Right hindlimb (tissue), 1 donor: ENCODE measurements at places on chromosomes 11 and 22.
A peak's percentile ranks its signal among the peaks of the same experiment; 100 is the strongest.

GRCh38 chr11:17672469-17672868 is 46.9 kb upstream of the MYOD1 start:
- no peak for DNase-seq

DNA sequence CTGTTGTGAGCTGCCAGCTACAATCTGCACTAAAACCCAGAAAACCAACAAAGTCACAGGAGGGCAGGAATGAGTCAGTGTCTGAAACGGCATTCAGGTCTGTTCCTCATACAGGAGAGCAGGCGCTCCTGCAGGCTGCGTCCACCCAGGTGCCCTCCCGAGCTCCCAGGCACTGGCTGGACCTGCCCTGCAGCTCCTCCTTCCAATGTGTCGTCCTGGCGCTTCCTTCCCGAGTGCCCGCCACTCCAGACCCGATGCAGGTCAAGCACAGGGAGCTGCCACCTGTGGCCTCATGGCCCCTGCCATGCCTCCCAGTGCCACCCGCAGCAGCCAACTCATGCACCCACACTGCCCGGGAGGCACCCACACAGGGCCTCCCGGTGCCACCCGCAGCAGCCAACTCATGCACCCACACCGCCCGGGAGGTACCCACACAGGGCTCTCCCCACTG is 12.0 kb downstream of the BRD1 start:
- no peak for DNase-seq

GRCh38 chr11:118283037-118283636 is 19.0 kb upstream of the MPZL2 start:
- no peak for DNase-seq

DNA sequence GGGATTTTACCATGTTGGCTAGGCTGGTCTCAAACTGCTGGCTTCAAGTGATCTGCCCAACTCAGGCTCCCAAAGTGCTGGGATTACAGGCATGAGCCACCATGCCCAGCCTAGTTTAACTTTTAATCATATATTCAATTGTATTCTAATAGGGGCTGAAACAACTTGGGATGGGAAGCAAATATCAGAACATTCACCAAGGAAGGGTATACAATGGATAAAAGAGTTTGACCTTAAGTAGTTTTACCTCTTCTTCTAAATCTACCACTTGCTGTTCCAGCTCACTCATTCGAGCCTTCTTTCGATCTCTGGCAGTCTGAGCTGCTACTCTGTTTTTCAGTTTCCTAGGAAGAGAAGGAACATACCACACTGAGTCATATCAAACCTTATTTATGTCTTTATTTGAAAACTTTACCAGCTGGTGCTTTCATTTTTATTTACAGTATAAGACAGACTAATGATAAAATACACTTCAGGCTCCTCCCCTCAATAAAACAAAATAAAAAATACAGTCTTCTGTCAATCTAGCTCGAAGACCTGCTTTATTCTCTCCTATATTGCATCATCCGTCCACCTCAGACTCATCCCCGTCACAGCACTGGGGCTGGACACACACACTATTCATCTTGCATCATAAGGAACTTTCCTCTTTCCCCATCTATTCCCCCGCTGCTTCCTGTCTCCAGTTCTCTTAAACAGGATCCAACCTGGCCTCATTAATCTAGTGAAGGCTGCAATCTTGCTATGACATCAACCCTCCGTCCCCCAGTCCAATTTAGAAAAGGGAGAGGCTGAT is 1.4 kb downstream of the XBP1 start:
- DNase-seq: peak; percentile 60

- DNase-seq: no peak
Observed at GRCh38 chr11:119932828-119933562, 204.0 kb upstream of the NECTIN1 start.

GRCh38 chr11:36404831-36405230 is 105.2 kb downstream of the TRAF6 start:
- DNase-seq: no peak

GRCh38 chr11:74050465-74050864 is 41.6 kb upstream of the UCP3 start:
- no peak for DNase-seq

GRCh38 chr11:84243629-84244263 is 957.6 kb upstream of the CCDC90B start:
- DNase-seq: no peak

DNA sequence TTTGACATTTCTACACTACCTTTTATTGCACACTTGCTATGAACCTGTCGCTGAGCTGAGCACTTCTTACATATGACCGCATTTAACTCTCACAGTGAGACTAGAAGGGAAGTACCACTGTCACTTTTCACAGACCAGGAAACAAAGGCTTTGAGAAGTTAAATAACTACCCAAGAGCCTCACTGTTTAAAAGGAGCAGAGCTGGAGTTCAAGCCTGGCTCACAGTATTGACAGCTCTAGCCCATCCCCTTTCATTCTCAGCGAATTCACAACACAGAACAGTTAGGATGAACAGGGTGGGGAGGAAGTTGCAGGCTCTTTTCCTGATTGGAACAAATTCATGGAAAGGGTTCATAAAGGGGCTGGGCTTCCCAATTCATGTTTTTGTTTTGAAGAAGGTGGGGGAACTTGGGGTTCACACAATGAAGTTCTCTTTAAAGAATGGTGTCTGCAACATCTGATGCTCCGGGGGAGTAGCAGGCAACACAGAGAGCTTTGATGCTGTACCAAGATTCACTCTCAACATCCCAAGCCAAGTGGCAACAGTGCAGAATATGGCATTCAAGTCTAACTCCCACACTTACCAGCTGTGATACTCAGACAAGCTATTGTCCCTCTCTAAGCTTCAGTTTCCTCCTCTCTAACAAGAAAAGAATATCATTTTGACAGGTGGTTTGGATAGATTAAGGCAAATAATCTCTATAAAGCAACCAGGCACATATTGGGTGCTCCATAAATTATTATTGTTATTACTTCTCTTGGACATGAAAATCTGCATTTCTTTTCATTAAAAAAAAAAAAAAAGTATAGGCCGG is 17.2 kb downstream of the SCGB1A1 start:
- DNase-seq: no peak
